ENCODE measurements at places on chromosomes 6 and 20.

DNA sequence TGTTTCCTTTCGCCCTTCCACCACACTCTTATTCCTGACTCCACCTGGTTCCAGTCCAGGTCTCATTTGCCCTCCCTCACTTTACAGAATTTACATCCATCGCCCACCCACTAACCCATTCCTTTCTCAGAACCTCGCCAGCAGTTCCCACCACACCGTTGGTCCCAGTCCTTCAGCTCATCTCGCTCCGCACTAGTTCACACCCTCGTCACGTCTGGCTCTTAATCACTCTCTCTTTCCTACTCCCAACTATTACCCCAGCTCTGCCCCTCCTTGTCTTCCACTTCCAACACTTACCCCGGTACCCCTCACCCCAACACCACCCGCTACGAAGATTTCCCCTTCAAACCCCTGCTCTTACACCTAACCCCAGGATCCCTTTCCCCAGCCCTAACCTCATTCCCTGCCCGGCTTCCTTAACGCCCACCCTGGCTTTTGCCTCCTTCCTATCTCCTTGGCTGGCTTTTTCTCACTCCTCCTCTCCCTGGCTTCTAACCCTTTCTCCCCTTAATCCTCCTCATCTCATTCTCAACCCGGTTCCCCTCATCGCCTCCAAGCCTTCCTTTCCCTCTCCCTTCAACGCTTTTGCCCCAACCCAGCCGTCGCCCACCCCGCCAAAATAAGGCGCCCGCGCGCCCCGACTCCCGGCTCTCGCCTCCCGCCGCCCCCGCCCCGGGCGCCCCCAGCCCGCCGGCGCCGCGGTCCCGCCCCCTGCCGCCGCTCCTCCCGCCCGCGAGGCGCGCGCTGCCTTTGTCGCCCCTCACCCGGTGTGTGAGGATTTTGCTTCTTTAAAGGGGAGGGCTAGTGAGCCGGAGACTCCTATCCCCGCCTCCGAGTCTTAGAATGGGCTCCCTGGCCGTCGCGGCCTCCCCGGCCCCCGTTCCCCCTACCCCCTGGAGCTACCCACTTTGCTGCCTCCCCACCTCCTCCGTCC lies 542 bp downstream of the USP49 start:
- peak; percentile 5 for DNase-seq

DNA sequence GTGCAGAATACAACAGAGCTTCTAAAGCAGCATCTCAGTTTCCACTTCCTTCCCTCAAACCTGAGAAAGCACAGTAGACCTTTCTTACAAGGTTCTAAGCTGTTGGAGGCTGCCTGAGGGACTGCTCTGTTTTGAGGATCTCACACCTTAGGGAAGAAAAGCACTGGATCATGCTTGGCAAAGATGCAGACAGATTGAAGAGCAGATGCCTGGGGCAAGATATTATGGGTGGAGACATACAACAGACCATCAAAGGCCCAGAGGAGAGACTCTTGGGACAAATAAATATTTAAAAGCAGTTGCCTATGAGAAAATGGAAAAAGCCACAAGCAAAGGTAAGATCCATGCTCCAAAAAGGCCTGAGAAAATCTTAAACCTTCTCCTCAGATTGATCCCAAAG lies 6.2 kb downstream of the ZNF337 start:
- no peak for DNase-seq

DNA sequence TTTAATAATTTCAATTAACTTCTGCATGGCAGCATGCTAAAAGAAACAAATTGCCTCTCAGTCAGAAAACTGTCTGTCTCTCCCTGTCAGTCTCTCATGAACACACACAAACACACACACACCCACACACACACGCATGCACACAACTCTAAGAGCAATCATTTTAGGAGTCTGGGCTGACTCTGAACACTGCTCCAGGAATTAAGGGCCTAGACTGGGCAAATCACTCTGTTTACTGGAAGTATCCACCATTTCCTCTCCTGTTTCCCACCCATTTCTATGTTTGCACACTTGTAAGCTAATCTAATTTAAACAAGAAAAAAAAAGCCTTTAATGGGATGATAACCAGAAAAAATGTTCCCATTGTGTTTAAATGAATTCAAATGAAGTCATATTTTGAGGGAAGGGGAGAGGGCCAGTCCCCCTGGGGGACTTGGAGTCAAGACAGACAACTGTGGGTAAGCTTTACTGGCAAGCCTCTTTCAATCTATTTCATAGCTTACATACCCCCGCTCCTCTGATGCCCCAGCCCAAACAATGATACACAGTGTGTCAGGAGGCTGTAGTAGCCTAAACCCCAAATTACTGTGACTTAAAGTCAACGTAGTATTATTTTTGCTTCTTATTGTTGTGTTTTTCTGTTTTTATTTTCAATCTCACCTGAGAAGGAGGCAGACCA lies 447.8 kb upstream of the FLRT3 start:
- DNase-seq, result no peak

DNA sequence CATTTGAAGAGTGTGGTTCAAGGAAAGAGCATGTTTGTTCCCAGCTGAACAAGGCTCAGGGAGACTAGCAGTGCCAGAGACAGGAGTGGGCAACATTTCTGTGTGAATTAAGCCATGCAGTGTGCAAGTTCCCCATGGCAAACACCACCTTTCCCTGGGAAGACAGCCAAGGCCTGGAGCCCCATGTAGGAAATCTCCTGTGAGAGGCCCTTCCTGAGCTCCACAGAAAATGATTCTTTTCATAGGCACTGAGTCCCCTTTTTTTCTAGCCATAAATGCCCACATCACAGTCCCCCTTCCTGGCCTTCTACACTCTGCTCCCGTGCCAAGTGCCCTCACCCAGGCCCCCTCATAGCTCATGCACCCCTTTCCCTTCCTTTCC lies 11.8 kb upstream of the TRAM2 start:
- DNase-seq, result no peak

DNA sequence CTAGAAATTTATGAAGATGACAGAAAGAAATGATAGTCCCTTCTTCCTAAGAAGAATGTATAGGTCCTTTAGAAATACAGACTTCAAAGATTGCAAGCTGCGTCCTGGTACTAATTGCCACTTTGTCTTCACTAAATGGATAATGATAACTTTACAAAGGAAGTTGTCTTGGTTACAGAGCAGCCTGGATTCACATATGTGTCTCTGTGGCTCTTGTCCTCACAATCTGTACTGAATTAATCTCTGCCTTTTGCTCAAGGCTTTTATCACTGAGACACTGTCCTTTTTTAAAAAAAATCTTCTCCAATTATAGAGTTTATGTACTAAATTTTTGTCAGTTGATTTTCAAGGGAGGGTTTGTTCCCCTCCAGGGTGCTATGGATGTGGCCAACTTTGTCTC lies 17.5 kb upstream of the MRAP2 start:
- DNase-seq, result no peak

All from stimulated activated CD8-positive, alpha-beta memory T cell treated with anti-CD3 and anti-CD28 coated beads, Interleukin-2, amount 100 ng/mL, for 48 hours (primary cell).